ENCODE measurements at places on chromosomes 6 and 20. TPM values are rescaled to one million over a fixed set of nuclear protein-coding genes. Genes with fewer than 3 reads are reported as not detected.

GRCh38 chr6:122495612-122496011, 24.0 kb upstream of the SERINC1 start:
- DNase-seq: no peak

GRCh38 chr6:44672086-44672485, 284.6 kb downstream of the CDC5L start:
- no peak for DNase-seq

The BIRC7 gene
- total RNA-seq: not detected

- no peak for DNase-seq
Observed at GRCh38 chr20:46742669-46743045, 33.2 kb downstream of the SLC2A10 start.

DNA sequence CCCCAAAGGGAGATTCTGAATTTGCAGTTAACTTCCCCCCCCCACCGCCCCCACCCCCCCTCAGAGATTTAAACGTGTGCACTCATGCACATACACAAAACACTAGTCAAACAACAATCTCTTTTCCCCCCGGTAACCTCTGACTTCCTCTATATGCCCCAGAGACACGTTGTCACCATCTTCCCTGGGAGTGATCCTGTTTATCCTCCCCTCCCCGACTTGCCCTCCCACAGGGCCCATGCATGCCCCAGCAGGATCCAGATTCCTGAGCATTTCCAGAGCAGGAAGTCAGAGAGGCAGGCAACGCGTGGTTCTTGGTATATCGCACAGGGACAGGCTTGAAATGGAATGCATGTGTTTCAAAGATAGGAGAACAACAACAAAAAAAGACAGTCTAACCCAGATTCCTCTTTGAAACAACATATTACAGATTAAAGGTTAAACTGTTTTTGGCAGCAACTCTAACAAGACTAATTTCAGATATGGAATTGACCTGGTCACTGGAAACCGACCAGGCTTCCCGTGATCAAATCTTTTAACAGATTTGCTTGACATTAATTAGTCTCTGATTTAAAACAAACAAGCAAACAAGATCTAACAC, 1.3 kb downstream of the BLCAP start:
- DNase-seq: peak; percentile 21

The CCN6 gene
- not detected for total RNA-seq

DNA sequence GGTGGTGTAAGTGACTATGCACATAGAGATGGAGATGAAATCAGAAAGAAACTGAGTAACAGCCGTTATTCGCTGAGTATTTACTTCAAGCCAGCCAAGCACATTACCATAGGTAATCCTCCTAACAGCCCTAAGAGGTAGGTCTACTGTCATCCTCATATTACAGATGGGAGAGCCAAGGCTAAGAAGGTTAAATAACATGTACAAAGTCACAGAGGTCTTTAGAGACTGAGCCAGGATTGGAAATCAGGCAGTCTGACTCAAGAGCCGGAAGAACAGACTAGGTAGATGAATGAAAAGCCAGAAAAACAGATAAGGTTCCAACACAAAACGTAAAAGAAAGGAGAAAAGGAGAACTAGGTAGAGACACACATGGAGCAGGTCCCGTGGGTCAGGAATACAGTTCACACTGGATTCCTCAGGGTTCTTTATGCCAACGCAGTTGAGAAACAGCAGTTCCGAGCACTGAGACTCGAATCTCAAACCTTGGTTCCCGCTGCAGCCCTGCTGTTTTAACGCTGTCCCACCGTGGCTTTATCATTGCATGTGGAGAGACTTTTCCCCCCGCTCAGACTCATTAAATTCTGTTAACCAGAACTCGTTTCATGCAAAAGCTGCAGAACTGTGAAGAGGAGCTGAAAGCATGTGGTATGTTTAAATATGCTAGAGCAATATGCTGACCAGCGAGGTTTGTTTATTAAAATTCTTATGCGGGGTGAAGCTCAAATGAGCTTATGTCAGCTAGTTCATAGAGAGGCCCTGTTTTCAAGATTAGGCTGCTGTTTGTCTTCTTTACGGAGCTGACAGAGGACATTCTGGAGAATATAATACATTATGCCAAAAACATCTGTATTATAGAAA, 537.9 kb downstream of the CD83 start:
- DNase-seq: no peak

DNA sequence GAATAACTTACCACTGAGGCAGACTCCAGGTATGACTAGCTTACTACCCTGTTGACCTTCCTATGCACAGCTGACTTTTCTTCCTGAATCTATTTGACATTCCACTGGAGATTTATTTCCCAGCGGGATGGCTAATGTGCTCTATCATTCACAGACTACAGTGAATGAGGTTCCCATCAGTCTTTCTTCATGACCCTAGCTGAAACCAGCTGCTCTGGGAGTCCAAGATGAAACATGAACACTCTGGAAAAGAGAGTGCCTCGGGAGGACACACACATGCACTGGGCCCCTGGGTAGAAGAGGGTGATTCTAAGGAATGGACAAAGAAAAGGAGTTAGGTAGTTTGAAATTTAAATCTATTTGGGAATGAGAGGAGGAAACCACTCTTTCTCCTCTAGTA, 82.6 kb upstream of the DST start:
- DNase-seq: no peak

DNA sequence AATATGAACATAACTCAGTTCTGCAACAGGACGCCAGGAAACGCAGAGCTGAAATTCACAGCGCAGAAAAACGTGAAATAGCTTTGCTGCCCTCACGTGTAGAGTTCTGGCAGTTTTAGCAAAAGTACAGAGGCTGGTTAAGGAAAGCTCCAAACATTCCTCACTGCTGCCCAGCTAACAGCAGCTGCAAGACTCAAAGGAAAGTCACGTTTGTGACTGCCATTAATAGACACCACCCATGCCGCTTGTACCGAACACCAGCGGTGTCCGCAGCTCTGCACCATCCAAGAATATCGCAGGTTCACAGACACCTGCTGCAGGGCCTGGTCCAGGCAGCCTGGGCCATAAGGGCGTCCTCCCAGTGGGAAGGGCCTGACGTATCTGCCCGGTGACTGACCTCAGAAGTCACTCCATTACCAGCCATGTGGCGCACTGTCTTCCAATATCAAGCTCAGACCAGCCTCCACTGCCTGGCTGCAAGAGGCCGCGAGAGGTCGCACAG, 61.4 kb downstream of the WDR27 start:
- no peak for DNase-seq

DNA sequence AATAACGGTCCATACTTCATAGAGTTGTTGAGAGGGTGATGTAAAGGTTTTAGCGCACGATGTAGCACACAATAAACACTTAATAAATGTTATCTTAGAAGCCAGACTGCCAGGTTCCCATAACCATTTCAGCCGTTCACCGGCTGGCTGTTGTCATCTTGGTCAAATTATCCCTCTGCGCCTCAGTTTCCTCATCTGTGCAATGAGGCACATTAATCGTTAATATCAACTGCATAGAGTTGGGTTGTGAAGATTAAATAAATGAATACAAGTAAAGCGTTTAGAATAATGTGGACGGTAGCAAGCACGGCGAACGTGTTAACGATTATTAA, 432 bp upstream of the PSMF1 start:
- DNase-seq: no peak

The DEFB124 gene
- not detected for total RNA-seq

The ECT2L gene
- 0.03 TPM for total RNA-seq

GRCh38 chr6:33073431-33073871, at the start of gene HLA-DPA1:
HLA-DPA1 (minus strand) TSS chr6:33073649.
- no peak for DNase-seq

DNA sequence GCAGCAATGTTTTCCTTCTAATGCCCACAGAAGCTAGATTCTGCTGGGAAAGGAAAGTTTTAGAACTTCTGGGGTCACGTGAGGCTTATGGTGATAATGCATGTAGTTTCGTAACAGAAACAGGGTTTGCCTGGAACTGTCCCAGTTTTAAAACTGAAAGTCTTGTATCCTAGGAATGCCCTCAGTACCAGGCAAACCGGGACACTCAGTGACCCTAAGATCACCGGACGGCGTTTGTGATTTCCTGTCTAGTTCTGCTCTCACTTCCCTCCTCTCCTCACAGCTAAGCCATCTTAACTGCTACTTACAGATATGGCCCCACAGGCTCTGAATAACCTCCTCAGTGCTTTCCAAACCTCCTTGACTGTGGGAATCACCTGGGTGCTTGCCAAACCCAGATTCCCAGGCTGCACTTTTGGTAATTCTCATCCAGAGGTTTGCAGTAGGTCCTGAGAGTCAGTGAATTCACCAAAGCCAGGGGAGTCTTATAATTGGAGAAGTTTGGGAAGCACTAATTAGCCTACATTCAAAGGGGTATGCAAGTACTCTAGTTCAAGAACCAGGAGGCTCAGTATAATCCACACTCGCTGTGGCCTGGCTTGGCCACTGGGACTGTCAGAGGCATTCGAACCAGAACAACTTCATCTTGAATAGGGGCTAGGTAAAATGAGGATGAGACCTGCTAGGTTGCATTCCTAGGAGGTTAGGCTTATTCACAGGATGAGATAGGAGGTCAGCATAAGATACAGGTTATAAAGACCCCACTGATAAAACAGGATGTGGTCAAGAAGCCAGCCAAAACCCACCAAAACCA, 231.6 kb upstream of the MYLIP start:
- DNase-seq: no peak

GRCh38 chr6:126890055-126890454, 228.4 kb upstream of the RSPO3 start:
- DNase-seq: peak; percentile 55

GRCh38 chr6:17311595-17312311, 30.6 kb downstream of the RBM24 start:
- no peak for DNase-seq

DNA sequence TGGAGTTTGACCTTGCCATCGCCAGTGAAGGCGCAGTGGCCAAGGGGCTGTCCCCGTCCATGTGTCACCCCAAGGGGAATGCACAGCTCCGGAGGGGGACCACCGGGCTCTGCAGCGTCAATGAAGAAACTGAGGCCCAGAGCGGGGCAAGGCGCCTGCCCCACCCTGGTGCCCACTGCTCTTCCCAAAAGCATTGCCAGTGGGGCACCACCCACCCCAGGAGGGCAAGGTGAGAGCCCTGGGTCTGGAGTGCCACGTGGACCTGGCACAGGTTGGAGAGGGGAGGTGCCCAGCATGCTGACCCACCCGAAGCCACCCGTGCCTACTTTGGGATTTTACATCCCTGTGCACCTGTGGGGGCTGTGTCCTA, 8.3 kb downstream of the NTSR1 start:
- no peak for DNase-seq

The CYP24A1 gene
- total RNA-seq: not detected

The ACSS1 gene
- 47.2 TPM for total RNA-seq

- no peak for DNase-seq
Observed at GRCh38 chr20:15098351-15098750, 760.9 kb upstream of the FLRT3 start.

The DEFB110 gene
- not detected for total RNA-seq

The PPP1R16B gene
- total RNA-seq: 1.4 TPM

GRCh38 chr6:72850469-72850868, 228.6 kb downstream of the KCNQ5 start:
- no peak for DNase-seq

The PHACTR3 gene
- total RNA-seq: not detected

The SEMG1 gene
- not detected for total RNA-seq

- DNase-seq: no peak
Observed at GRCh38 chr6:128282961-128283360, 237.4 kb downstream of the PTPRK start.

DNA sequence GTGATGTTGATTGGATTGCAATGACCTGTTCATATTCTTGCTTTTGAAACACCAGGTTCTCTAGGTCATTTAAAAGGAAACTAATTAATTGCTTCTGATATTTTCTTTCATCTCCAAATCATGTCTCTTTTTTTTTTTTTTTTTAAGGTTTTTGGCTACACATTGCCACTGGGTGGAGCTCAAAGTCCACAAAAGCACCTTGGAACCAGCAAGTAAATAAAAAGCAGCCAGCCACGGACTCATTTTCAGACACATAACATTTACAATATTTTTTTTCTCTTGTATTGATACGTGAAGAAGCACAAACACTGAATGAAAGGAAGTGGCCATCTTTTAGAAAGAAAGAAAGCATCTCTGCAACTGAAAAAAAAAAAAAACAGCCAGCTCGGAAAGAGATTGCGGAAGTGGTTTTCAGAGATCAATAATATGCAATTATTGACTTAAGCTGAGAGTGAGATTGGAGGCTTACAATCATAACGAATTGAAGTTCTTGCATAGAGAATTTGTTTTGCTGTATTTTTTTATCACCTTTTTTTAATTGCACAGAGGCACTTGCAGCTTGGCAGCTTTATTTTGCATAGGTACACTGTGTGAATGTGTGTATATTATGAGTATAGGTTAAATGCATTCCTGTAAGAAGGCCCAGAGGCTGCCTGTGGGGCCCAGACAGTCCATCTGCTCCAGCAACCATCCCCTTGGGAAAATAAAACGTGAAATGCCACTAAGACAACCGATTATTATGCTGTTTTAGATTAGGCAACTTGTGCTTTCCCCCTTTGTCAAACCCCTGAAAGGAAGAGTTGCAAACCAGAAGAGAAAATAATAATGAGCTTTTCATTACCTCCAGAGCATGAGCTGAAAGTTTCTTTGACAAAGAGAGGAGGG, 28.2 kb downstream of the CGA start:
- DNase-seq: peak; percentile 29

DNA sequence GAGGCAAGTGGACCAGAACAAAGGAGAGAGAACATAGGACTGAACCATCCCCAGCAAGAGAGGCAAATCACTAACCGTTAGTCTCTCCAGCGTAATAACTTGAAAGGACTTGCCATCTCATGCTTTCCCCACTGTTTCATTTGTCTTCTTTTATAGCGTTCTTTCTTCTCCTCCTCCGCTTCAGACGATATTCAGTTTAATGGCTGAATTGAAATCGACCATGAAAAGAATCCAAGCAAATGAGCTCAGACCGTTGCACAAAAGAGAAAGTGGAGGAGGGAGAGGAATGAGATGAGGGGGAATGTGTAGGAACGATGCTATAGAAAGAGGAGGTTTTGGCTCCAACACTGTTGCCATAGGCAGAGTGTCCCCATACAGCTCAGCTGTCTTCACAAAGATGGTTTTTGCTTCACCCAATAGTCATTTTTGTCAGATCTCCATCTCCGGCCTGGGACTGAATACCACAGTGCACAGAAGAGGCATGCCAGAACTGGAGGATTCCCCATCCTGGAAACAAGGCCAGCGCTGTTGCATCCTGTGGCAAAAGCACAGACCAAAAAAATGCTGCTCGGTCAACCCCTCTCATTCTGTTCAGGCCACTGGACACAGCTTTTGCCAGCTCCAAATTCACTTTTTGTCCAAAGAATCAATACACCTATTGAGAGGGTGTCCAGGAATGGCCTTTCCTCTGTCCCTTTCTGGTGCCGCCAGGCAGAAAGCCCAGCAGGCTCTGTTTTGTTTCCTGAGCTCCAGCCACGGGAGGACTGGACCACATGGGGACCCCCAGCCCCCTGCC, 176.1 kb downstream of the ID4 start:
- DNase-seq: no peak

DNA sequence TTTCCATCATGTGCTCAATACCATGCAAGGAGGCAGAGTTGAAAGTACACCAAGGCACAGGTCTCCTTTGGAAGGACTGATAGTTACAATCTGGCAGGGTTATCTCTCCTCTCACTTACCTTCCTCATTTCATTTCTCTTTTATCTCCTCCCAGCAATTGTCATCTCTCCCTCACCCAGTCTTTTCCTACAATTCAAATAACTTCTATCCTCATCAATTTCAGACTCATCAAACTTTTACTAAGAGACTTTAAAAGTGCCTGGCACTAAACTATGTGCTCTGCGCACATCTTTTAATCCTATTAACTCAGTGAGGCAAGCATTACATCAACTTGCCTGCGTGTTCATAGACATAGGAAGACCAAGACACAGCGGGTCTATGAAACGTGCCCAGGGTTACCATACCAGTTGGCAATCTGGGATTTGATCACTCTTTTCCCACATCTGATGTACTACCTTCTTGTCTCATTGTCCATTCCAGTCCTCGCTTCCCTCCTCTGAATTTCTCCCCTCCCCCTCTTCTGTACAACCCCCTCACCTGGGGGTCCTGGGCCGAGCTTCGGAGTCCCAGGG, 1.2 kb downstream of the VARS1 start:
- no peak for DNase-seq

Data from pancreas (tissue), 10 donors.